ENCODE measurements at places on chromosomes 16 and 17.

GRCh38 chr16:1983544-1984346 lies at the start of gene GFER:
GFER (plus strand) TSS chr16:1984193; CDS start chr16:1984219, 26 bp downstream.
- DNase-seq: peak; percentile 48

GRCh38 chr16:54687043-54687899 lies 243.4 kb upstream of the IRX5 start:
- no peak for DNase-seq

- DNase-seq: no peak
These were observed 431.4 kb downstream of the SHISA9 start for GRCh38 chr16:13332713-13333255.

- no peak for DNase-seq
These were observed 17.0 kb upstream of the NTN1 start for GRCh38 chr17:9004132-9004960.

GRCh38 chr17:77182205-77183172 lies 41.7 kb downstream of the SEC14L1 start:
- no peak for DNase-seq

DNA sequence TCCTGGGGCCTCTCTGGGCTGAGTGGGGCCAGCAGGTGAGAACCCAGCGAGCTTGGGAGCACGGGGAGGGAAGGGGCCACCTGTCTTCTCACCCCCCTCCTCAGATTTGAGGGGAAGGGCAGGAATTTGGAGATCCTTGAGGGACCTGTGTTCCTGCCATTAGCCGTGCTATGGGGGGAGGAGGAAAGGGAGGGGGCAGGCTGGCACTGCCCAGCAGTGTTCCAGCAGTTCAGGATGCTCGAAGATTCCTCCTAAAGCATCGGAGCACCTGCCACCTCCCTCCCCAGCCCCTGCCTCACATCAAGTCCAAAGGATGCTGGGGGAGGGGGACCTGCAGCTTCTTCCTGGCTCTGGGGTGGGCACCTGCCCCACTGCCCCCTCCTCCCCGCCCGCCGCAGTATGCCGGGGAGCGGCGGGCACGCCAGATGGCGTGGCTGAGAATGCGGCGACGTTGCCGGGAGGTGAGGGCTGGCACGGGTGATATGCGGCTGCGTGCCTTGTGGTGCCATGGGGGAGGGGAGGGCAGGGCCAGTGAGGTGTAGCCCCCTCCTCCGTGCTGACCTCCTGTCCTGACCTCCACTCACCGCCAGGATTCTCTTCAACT lies 4.7 kb upstream of the NEUROD2 start:
- DNase-seq: peak; percentile 51

- no peak for DNase-seq
These were observed 398.4 kb upstream of the HSBP1 start for GRCh38 chr16:83409347-83409746.

DNA sequence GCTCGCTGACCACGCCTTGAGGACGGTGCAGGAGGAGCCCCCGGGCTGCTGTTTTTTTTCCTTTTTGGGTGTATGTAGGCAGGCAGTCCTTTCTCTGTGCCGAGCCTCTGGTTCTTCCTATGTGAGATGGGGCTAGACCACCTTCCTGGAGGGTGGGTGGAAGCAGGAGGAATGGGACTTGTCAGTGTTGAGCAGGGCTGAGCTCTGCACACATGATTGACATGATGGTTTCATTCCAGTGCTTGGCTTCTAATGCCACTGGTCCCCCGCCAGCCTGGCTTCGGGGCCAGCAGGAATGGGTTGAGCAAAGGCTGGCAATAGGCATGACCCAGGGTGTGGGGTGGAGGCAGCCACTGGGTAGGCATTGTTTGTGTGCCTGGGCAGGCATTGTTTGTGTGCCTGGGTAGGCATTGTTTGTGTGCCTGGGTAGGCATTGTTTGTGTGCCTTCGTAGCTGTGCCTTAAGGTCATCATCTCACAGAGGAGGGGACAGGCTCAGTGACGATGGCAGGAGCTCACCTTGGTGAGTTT lies 14.2 kb upstream of the ADCY7 start:
- DNase-seq: no peak

DNA sequence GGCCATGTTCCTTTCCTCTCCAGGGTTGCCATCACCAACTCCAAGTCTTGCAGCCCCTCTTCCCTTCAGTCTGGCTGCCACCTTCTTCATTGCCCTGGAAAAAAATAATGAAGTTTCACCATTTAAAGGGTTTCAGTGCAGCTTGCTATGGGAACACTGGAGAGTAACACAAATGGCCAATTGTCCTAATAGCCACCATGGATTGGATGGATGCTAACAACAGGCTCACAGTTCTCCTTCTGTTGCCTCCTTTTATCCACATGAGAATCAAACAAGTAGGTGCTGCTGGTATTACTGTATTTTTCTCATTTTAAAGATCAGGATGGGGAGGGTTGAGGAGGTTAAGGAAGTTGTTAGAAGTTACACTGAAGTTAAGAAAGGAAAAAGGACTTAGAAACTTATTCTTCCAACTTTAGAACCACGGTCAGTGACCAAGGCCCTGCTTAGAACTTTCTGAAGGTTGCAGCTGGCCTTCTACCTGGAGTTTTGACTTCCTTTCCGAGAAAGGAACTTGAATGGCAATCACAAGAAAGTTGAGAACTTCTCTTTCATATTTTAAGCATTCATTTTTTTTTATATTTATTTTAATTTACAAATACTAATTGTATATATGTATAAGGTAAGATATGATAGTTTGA lies 198.0 kb upstream of the MAF start:
- DNase-seq: no peak

- no peak for DNase-seq
These were observed 14.6 kb upstream of the KCTD13 start for GRCh38 chr16:29940656-29941055.

- no peak for DNase-seq
These were observed 82.6 kb downstream of the NDEL1 start for GRCh38 chr17:8518326-8518725.

- DNase-seq: no peak
These were observed 40.2 kb downstream of the HS3ST3B1 start for GRCh38 chr17:14340857-14341754.

All from NCI-H1694 (cell line).